ENCODE measurements at places on chromosomes 13 and 19.

DNA sequence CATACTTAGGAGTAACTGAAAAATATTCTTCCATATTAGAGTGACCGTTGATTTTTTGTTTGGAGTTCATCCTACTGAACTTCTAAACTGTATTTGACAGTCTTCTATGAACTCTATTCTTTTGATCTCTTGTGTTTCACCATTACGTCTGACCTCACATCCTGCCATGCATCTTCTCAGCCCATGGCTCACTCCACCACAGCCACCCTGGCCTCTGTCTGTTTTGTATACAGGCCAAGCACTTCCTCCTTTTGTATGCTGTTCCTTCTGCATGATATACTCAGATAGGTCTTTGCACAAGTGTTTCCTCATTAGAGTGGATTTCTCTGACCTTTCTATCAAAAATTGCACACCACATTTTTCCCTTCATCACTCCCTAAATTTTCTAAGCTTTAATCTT lies 119.9 kb downstream of the MAB21L1 start:
- no peak for DNase-seq

DNA sequence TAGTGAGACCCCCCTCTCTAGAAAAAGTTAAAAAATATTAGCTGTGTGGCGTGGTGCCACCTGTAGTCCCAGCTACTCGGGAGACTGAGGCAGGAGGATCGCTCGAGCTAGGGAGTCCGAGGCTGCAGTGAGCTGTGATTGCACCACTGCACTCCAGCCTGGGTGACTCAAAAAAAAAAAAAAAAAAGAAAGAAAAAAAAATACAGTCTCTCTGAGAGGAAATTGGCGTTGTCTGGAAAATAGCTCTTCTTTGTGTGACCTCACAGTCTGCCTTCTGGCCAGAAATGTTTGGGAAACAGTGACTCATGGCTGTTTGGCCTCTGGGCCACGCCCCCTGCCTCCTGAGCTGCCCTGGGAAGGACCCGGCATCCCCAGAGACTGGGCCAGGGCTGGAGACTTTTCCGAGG lies 10.7 kb downstream of the MARCHF2 start:
- no peak for DNase-seq

DNA sequence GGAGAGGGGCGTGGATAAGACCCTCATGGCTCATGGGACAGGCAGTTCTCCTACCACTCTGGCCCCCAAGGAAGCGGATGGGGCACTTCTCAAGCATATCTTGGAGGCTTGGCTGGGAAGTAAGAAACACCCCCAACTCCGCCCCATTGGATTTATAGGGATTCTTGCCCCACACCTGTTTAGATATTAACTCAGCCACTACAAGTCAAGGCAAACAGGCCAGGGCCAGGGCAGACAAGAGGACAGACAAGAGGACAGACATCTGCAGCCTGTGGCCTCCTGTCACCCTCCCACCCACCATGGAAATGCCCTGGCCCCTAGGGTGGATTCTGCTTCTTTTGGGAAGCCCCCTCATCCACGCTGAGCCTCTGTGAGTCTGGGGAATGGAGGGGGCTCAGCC lies 24.1 kb downstream of the RDH8 start:
- no peak for DNase-seq

DNA sequence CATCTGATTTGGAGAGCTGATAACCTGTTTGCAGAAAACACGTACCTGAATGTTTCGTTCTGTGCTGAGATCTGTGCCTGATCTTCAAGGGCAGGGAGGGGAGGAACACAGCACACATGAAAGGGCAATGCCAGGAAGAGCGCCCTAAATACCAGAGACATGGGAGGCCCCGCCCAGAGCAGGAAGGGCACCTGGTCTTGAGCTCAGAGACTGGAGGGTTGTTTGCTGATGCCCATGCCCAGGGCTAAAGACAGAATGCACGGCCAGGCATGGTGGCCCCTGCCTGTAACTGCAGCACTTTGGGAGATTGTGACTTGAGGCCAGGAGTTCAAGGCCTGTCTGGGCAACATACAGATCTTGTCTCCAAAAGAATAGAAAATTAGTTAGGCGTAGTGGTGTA lies 183.2 kb downstream of the TUBA3C start:
- no peak for DNase-seq

DNA sequence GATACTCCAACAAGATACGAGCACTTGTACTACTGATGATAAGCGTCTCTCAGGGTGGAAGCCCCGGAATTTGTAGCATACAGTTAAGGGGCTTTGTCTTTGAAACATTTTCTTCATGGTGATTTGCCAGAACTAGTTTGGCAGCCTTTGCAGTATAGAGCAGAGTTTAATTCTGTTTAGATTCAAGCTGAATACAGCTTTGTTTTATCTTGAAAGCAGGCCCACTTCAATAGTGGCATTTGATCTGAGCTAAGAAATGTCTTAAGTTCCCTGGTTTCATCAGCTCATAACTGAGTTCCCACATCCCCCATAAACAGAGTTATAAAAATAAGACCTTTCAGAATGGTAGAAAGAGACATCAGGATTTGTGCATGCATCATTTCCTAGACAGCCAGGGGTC lies 125.9 kb downstream of the MIPEP start:
- DNase-seq, result no peak

DNA sequence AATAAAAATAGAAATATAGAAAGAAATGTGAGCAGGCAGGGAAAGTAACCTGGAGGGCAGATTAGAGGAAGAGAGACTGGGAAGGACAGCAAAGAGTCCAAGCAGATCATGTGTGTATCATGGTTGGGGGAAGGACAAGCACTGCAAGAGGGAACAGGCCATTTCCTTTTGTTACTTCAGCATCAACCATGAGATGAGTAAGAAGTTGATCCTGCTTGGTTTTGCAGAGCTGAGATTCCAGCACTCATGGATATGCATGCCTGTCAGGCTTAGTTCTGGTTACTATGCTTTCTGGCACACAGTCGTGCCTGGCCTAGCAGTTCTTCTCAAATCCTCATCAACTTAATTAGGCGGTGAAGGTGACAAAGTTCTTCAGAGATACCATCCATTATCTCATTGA lies 18.1 kb downstream of the NALCN start:
- no peak for DNase-seq

DNA sequence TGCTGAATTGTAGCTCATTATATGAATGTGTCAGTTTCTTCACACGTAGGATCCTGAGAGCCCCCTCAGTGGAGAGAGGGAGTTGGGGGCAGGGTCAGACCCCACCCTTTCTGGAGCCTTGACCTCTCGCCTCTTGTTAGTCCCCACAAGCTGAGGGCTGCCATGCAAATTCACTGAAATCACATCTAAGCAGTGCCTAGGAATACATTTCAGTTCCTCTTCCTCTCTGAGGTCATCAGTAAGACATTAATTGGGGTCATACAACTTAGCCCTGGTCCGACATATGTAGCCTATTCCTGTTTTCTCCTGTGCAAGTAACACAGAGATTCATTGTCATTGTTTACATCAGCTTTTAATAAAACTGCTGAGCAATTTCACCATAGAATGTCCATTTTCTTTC lies 30.0 kb downstream of the MYO9B start:
- no peak for DNase-seq

DNA sequence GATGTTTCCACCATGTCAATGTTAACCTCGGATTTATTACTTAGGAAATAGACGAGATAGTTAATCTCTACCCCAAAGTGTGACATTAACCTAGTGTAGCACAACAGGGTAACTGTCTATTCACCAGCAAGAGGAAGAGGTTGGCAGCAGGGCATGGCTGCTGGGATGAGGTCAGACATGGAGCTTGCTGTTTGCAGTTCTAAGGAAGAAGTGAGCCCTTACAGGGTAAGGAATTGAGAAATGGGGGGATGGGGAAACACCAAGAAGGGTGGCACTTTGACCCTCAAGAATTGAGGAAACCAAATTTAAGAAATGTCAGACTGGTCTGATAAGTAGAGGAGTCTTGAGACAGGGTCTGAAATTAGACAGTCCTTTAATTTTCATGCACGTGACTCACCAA lies 62.4 kb downstream of the MBD3L2B start:
- DNase-seq, result no peak

DNA sequence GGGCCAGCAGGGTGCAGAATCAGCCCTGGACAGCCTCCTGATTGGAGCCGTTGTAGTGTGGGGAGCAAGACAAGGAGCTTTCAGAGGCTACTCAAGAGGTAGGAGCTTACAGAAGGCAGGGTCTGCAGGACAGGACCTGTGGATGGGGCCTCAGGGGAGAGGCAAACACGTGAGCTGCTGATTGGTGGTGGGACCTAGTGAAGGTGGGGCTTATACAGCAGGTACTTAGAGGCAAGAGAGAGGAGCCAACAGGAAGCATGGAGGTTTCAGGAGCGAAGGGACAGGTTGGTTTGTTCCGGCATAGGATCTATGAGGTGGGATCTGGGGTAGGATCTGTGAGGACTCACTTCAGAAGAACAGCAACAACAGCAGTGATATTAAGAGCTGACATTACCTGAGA lies 32.4 kb downstream of the ZSWIM4 start:
- DNase-seq, result no peak

GRCh38 chr13:106911627-106912026 lies 343.7 kb upstream of the ARGLU1 start:
- DNase-seq, result no peak

DNA sequence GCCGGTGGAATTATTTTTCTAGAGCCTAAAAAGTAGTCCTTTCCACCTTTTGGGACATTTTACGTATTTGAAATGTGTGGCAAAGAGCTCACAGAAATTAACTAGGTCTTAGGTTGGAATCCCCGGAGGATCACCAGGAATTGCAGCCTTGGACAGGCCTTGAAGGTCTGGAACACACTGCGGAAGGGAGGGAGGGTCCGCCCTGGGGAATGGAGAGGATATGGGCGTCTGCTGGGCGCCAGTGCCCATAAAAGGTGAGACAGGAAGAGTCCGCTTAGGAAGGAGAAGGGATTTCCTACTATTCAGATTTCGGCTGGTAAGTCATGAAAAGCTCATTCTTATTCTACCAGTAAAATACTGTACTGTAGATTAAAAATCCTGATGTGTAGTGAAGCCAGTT lies 111.9 kb downstream of the COL4A2 start:
- DNase-seq, result no peak
